H1 (cell line): ENCODE measurements at places on chromosomes 2 and 18. TPM values are rescaled to one million over a fixed set of nuclear protein-coding genes. Genes with fewer than 3 reads are reported as not detected.

- no peaks in the 10 kb centered on the region for H3K36me3 ChIP-seq
- no peak overlapping the region for H3K4me3 ChIP-seq
- H3K27me3 ChIP-seq, result peaks cover 74% of the 10 kb centered on the region
- H3K4me1 ChIP-seq, result peaks cover 15% of the 10 kb centered on the region
- no peak overlapping the region for H3K27ac ChIP-seq
- DNase-seq, result no peak
Measured at GRCh38 chr2:172079838-172080640, 5.3 kb upstream of the DLX1 start.

DNA sequence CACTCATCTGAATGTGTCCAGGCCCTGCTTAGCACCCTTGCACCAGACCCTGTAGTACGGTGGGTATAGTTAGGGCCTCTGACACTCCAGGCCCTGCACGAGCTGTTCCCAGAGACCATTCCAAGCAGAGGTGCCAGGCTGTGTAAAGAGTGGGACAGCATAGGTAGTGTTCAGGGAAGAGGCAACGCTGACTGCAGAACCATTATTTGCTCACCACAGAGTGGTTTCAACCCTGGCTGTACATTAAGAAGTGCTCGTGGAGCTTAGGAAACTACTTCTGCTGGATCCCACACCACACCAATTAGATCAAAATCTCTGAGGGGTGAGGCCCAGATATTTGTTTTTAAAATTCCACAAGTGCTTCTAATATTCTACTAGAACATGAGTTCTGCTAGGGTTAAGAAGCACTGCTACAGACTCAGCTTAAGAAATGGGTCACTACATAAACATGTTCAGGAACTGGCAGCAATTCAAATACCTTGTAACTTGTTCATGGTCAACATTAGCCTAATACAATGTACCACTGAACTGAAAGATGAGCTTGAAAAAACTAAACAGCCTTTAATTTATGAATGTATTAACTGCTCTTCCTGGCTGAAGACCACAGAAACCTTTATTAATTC, 183.0 kb downstream of the MYO5B start:
- no peaks in the 10 kb centered on the region for H3K36me3 ChIP-seq
- H3K27ac ChIP-seq, result no peak overlapping the region
- H3K4me1 ChIP-seq, result no peaks in the 10 kb centered on the region
- H3K27me3 ChIP-seq, result no peaks in the 10 kb centered on the region
- H3K4me3 ChIP-seq, result no peak overlapping the region

DNA sequence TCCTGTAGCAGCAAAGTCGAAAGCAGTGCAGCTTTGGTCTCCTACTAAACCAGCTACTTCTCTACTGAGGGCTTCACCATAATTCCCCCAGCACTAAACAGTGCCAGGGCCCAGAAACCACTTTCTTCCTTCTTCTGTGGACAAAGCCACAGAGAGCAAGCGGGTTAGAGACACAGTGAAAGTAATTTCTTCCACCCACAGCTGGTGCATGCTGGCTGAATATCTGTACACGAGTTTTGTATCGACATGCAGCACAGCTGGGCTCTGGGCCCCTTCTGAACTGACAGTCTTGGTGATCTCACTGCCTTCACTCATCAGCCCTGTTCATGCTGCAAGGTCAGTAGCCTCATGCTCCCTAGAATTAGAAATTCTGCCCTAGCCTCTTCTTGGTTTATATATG, 74.0 kb upstream of the SULT1C3 start:
- no peak for DNase-seq
- H3K27ac ChIP-seq, result no peak overlapping the region
- no peak overlapping the region for H3K4me3 ChIP-seq
- H3K36me3 ChIP-seq, result no peaks in the 10 kb centered on the region
- peaks cover 9% of the 10 kb centered on the region; the same call in 1 of the 2 replicates for H3K4me1 ChIP-seq
- no peaks in the 10 kb centered on the region for H3K27me3 ChIP-seq

Gene CYBRD1
- 12.6 and 14.9 TPM in 2 replicates for total RNA-seq

Gene LRATD1
- 2.3 and 2.4 TPM in 2 replicates for total RNA-seq

Gene ANKRD29
- 6.3 and 7.3 TPM in 2 replicates for total RNA-seq
